ENCODE measurements at places on chromosomes 12 and 14. TPM values are rescaled to one million over a fixed set of nuclear protein-coding genes. Genes with fewer than 3 reads are reported as not detected.

Gene CNTN1
- 20.7 TPM for total RNA-seq

Gene SLC4A8
- total RNA-seq, result 17.5 TPM

Gene IL26
- total RNA-seq, result not detected

Gene CCDC197
- total RNA-seq, result not detected

Gene PMCH
- total RNA-seq, result not detected

Gene TAS2R20
- 3.8 TPM for total RNA-seq

Gene HECTD1
- total RNA-seq, result 195 TPM

Gene GYS2
- not detected for total RNA-seq

Gene CCDC59
- 43.7 TPM for total RNA-seq

Gene KNTC1
- 47.8 TPM for total RNA-seq

Gene PLEKHG7
- not detected for total RNA-seq

Gene RNF31
- total RNA-seq, result 90.5 TPM

All from mesothelial cell of epicardium (in vitro differentiated cells).